ENCODE measurements at places on chromosomes 1 and 21.

- DNase-seq: peak; percentile 22
Measured at GRCh38 chr1:167057241-167057688, 32.9 kb downstream of the GPA33 start.

GRCh38 chr21:33963848-33964555 lies 48.4 kb upstream of the ATP5PO start:
- no peak for DNase-seq

- no peak for DNase-seq
Measured at GRCh38 chr1:3105167-3105863, 36.3 kb downstream of the PRDM16 start.

- no peak for DNase-seq
Measured at GRCh38 chr1:71324671-71325267, 243.9 kb upstream of the ZRANB2 start.

DNA sequence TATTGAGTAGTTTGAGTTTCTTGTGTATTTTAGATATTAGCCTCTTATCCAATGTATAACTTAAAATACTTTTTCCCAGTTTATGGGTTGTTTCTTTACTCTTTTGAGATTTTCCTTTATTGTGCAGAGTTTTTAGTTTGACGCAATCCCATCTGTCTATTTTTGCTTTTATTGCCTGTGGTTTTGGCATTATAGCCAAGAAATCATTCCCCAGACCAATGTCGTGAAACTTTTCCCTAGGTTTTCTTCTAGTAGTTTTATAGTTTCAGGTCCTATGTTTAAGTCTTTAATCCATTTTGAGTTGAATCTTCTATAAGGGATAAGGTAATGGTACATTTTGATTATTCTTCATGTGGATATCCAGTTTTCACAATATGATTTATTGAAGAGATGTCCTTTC lies 87.6 kb downstream of the LEPR start:
- DNase-seq: no peak

GRCh38 chr1:214010717-214011116 lies 22.9 kb downstream of the PROX1 start:
- no peak for DNase-seq

DNA sequence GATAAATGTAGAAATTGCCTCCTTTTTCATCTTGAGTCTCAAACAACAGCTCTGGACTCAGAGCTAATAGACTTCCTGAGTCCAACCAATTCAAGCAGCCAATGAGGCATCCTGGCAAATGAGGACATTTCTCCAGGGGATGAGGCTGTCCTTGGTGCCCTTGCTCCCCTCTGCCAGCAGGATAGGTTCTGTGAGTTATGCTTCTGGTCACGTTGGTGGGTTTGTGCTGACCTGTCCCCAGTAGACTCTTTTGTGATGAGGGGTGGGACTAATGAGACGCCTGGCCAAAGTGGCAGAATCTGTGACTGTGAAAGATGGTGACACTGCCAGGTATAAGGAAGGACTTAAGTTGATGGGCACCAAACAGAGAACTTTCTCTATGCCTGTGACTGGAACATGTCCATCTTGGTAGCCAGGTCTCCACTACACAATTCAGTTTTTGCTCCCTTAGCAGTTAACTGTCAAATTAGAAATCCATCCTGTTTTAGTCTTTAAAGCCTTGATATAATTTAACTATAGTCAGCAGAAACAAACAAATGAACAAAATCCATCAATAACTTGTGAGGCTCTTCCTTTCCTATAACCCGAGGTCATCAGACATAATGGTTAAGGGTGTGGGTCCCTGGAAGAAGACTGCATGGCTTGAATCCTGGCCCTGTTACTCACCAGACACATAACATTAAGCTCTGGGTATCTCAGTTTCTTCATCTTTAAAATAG lies 35.7 kb upstream of the THEM4 start:
- no peak for DNase-seq

DNA sequence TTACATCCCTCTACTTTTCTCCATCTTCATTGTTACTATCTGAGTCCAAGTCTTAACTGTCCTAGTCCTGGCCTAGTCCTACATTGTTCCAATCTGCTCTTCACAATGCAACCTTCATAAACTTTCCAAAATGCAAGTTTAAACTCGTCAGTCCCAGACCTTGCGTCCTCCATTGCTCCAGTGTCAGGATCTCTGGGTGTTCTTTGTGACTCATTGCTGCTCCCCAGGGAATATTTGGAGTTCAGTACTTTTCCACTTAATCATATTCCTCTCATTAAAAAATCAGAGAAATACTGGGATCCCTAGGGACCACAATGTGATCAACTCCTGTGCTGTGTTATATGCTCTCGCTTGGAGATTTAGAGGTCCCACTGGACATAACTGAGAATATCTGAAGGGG lies 18.0 kb upstream of the KPRP start:
- no peak for DNase-seq

- no peak for DNase-seq
Measured at GRCh38 chr1:25051906-25052305, 121.8 kb upstream of the RUNX3 start.

- no peak for DNase-seq
Measured at GRCh38 chr1:46133781-46134350, 1.4 kb upstream of the PIK3R3 start.

- no peak for DNase-seq
Measured at GRCh38 chr21:15363921-15364320, 299.1 kb upstream of the NRIP1 start.

- DNase-seq: no peak
Measured at GRCh38 chr1:91732291-91733107, 153.5 kb downstream of the TGFBR3 start.

GRCh38 chr1:198556971-198557370 lies 16.5 kb upstream of the ATP6V1G3 start:
- DNase-seq: peak; percentile 11

GRCh38 chr1:222798116-222798515 lies 16.7 kb upstream of the DISP1 start:
- no peak for DNase-seq

GRCh38 chr1:33021567-33022431 lies 14.9 kb downstream of the AK2 start:
- DNase-seq: no peak

- DNase-seq: no peak
Measured at GRCh38 chr1:197801111-197801482, 25.8 kb upstream of the DENND1B start.

- no peak for DNase-seq
Measured at GRCh38 chr1:161086457-161086856, 2.9 kb downstream of the NECTIN4 start.

DNA sequence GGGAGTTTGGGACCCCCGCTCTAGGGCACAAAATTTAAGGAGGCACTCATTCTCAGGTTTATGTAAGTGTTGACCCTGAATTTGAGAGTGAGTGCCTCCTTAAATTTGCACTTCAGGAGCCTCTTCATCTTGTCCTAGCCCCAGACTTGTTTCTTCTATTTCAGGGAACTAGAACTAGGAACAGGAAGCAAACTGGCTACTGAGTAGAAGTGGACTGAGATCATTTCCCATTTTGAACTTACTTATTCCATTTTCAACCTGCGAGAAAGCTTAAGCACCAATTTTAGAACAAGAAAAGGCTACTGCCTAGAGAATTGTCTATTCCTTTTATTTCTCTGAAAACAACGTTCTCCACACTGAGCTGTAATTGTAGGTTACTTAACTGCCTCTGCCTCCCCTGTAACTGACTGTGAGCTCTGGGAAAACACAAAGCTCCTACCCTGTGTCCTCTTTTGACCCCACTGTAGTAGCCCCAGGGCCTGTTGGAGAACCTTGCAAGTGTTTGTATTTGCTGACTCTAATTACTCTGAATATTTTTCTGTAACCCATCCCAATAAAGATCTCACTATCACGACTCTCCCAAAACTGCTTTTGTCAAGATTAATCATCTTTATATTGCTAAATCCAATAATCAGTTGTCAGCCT lies 2.5 kb downstream of the PPT1 start:
- DNase-seq: no peak

- DNase-seq: no peak
Measured at GRCh38 chr1:11579506-11579905, 74.7 kb downstream of the FBXO2 start.

- no peak for DNase-seq
Measured at GRCh38 chr1:151504759-151505158, 6.4 kb upstream of the CGN start.

DNA sequence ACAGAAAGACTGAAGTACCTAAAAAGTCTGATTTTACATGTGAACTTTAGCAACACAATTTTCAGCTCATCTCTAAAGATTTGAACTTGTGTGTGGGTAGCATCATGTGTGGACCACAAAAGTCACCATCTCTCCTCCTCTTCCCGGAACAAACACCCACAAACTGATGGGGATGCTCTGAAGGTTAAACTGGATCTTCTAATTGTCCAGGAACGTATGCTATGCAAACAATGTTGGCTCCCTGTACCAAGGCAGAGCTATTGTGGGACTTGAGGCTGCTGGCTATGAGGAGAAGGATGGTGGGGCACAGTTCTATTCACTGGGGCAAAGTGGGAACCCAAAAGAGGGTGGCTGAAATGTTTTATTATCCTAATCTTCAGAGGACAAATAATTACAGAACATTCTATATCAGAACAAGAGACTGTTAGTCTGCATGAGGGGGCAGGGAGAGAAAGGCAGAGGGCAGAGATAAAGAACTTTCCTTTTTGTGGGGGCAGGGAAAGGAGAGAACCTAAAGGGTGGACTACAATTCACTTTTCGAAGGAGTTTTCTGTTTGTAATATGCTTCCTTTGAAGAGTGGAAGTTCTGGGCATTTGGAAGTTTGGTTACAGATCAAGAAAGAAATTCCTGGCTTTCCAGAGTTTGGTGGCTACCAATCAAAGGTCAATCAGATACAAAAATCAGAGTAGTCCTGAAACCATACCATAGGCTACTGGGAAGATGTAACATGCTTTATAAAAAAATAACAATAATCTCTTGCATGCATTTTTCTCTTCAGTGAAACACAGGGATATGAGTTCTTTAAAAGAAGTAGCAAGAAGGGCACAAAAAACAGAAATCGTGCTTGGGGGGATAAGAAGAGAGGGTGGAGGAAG lies 62.9 kb downstream of the GADD45A start:
- no peak for DNase-seq

DNA sequence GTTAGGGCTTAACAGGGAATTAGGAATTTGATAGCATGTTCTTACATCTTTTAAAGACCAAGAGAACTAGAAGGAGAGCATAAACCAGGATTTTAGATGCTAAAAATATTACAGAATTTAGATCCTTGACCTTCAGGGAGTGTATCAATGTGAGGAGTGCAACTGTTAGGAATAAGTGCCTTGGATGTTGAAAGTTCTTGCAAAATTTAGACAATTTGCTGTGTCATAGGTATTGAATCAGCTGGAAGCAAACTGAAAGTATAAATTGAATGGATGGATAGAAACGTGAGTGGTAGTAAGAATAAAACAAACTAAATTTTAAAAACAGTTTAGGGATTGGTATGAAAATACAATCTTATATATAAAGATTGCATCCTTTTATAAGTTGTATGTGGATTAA lies 27.7 kb downstream of the PPP1R12B start:
- DNase-seq: no peak

DNA sequence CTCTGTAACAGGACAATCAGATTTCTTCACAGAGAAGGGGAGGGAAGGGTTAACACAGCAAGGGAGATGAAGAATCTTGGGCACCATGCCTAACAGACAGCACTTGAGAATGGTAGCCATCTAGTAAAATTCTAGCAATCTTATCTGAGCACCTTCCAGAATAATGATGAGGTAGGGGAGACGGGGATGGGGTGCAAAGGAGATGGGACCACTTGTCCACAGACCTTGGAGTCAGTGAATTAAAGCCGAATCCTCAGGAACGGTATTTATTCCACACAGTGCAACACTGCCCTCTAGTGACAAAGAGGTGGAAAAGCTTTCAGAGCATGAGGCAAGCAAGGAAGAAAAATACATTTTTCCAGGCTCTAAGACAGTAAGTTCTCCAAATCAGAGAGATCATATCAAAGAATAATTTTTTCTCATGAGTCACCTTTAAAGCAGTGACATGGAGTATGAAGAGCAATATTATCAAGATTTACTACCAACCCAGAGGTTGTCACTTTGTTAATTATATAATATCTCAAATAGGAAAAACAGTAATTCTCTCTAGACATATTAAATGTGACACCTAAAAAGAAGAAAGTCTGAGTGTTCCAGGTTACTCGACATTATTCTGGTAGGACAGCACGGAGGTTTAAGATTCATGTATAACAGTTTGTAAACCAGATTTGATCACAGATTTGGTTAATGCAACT lies 43.3 kb upstream of the LPAR3 start:
- DNase-seq: peak; percentile 26

DNA sequence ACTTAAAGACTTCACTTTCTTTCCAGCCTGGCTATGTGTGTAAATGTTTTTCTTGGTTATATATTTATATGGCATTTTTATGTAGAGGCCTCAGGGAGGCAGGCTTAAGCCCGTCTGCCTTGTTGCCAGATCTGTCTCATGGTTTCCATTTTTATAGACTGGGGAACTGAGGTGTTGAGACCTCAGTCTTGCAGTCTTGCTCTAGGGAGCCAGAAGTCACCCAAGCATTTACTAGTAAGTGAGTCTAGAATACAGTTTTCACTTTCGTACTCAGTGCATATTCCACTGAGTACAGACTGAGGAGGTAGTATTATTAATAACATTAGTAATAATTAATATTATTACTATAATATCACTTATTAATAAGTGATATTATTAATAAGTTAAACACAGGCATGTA lies 161.4 kb downstream of the UCK2 start:
- no peak for DNase-seq

GRCh38 chr21:33578214-33578613 lies 10.3 kb downstream of the DONSON start:
- DNase-seq: no peak

DNA sequence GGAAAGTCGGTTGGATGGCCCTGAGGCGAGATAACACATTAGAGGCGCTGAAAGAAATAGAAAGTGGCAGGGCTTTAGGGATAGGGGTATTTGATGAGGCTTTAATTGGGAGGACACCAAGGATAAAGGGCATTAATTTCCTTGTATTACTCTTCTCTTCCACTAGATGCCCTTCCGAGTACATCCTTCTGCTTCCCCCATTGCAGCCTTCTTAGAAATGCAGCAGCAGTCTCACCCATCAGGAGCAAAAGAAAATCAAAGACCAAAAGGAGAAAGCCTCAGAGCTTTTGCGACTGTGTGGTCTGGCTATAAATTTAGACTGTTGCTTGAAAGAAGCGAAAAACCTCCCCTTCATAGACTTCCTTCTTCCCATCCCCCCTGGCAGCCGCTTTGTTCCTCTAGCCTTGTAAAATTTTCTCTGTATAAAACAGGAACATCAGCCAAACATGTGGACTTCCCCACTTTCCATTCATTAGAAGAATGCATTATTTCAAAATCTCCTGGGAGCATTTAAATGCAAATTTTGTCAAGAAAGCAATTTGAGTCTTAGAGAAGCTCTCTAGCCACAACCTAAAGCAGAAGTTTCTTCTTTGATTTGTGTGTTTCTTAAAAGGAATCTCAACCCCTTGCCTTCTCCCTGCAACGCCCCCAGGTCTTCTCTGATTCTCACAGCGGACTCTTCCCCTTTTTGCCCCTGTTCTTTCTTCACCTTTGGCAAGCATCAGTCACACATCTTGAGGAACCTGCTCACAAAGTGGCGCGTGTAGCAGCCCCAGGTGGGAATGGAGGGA lies 76.6 kb downstream of the NDUFS5 start:
- DNase-seq: peak; percentile 46

GRCh38 chr1:79683420-79683819 lies 676.9 kb upstream of the ADGRL4 start:
- DNase-seq: no peak

Measured in GM18507 (cell line).